ENCODE measurements at places on chromosomes 1 and 21.
A peak's percentile ranks its signal among the peaks of the same experiment; 100 is the strongest.

DNA sequence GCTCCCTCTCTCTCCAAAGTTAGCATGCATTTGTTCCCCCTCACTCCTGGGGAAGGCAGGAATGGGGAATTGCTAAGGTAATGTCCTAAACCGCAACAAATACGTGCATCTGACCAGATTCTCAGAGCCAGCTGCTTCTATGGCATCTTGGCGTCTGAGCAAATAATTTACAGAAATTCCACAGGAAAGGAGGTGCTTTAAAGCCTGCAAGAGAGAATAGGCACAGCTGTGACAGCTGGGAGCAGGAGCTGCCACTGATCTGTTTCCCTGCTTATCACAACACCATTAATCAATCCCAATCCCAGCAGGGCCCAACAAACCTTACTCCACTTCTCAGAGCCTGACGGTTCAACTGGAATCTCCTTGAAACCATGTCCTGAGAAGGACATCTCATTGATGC, 83.5 kb upstream of the ZNF281 start:
- no peak for DNase-seq

DNA sequence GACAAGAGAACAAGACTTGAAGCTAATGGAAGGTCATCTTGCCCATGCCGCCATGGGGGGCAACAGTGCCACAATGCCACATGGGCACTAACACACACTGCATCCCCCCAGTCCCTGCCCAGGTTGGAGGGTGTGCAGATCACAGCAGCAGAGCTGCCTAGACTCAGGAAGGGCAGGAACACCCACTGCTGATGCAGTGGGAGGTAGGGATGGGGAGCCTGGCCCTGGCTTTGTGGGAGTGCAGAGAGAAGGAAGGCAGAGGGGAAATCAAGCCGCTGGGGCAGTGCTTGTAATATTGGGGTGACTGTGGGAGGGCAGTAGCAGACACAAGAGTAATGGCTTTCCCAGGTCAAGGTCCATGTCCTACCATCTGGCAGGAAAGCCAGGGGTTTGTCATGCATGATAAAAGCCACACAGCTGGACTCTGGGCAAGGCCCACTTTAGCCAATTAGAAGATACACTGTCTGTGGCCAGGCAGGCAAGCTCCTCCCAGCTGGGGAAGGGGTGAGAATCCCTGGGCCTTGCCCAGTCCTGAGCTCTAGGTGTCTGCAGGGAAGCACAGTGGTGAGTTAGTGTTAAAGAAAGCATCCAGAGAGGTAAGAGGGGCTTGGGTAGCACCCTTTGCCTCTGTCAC, 25.4 kb upstream of the MEF2D start:
- DNase-seq, result no peak

DNA sequence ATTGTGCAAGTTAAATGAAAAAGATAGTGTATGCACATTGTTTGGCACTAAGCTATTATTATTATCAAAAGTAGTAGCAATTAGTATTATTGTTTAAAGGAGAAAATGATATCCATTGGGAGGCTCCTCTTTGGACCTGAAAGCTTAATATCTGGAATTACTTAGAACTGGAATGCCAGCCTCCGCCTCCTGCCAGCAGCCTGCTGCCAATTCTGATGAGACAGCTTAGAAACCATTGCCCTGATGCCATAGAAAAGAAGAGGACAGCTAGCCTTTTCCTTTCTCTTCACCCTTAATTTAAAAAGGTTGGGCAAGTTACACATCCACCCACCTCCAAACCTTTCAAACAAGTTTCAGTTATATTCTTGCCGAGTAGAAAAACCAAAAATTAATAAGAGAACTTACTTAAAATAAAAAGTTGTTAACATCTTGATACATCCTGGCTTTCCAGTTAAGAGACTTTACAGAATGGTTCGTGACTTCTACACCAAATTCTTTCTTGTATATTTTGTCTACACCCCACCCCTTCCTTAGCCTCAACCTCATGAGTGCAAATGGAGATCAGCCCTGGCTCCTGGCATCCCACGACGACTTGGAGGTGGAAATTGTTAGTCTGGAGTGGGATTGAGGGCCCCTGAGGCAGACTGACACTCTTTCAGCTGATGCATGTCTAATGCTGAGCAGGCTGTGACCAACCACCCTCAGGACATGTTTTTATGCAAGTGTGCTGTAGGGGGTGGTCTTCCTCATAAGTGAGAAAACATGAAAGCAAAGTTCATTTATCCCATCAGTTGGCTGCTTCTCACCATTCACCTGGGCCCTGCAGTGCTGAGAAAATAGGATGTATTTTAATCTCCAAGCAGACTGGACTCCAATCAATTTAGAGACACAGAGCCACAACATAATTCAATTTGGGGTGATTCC, 120.6 kb downstream of the KCNJ15 start:
- DNase-seq, result peak; percentile 9

DNA sequence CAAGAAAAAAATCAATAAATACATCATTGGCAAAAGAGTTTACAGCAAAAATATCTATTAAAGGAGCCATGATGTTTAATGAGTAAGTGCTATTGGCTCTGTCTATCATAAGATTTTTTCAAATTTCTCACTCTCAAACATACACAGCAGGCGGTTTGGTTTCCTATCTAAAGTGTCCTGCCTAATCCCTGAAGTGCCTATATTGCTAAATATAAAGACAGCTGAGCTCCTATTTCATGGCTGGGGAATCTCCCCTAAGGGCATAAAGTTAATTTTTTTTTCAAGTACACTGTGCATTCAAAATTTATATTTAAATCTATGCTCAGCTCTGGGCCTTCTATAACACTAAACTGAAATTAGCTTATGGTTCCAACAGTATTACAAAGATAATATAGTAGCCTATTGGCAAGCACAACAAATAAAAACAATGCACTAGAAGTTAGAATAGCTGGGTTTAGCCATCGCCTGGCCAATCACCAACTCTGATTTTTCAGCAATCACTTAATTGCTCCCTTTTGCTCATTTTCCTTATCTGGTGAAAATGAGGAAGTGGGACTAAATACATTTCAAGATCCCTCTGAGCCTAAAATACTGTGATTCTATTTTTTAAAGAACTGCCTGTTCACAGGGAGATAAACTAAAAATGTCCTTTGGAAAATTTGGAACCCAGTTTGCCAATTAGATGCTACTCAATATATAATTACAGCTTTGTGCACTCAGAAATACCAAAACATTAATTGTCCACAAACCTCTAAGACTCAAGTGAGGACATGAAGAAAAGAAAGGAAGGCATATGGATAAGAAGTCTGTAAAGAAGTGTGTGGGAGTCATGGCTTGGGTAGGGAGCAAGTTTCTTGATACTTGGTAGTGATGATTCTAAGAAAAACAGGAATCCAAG, 62.5 kb downstream of the WDR64 start:
- DNase-seq, result no peak

DNA sequence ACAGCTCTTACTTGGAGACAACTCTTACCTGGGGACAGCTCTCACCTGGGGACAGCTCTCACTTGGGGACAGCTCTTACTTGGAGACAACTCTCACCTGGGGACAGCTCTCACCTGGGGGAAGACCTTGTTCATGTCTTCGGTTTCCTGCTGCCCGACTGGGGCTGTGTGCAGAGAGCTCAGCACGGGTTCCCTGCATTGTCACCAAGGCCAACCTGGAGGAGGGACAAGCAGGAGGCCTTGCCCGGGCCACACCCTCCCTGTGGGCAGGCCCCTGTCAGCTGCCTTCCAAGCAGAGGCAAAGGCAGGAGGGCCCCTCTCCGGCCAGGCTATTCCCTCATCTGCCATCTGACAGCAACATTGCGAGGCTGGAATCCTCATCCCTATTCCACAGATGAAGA, at the start of gene LDLRAD1:
Gene LDLRAD1 (minus strand): TSS at position 208 of the 400 bp plus-strand sequence. CDS start 74 bp downstream, at position 134.
- DNase-seq, result no peak

DNA sequence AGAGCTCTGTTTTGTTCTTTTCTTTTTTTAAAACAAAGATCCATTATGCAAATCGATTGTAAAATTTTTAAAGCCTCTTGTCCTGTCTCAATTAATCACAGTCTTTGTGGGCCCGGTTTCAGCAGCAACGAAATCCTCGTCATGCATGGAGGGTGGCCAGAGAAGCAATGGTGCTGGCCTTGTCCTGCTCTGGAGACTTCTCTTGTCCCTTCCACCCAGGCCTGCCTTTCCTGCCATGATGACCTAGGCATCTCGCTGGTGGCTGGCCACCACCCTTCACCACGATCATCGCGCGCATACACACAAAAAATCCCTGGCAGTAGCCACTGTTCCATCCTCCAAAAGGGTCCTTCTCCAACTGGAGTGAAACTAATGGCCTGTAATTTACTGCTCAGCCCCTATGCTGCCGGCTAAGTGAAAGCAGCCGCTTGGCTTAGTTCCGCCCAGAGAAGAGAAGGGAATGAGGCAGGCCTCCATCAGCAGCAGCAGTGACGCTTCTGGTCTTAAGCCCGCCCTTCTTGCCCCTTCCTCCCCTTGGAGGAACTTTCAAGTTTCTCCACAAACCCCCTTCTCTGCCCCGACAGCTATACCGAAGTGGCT, 309.5 kb downstream of the NPHP4 start:
- no peak for DNase-seq

DNA sequence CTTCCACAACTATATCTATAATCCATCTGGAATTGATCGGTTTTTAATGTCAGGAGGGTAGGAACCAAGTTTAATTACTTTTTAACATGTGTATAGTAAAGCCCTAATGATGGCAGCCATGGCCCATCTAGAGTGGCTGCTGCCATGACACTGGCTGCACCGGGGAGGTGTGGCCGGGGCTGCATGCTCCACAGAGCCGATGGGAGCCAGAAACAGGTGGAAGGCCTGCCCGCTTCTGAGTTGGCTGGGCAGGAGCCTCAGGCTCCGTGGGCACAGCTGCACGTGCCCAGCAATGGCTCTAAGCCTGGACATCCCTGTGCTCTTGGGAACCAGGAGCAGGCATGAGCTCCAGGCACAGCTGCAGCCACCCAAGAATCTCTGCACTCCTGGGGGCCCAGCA, 73.0 kb downstream of the GBP6 start:
- DNase-seq, result no peak

DNA sequence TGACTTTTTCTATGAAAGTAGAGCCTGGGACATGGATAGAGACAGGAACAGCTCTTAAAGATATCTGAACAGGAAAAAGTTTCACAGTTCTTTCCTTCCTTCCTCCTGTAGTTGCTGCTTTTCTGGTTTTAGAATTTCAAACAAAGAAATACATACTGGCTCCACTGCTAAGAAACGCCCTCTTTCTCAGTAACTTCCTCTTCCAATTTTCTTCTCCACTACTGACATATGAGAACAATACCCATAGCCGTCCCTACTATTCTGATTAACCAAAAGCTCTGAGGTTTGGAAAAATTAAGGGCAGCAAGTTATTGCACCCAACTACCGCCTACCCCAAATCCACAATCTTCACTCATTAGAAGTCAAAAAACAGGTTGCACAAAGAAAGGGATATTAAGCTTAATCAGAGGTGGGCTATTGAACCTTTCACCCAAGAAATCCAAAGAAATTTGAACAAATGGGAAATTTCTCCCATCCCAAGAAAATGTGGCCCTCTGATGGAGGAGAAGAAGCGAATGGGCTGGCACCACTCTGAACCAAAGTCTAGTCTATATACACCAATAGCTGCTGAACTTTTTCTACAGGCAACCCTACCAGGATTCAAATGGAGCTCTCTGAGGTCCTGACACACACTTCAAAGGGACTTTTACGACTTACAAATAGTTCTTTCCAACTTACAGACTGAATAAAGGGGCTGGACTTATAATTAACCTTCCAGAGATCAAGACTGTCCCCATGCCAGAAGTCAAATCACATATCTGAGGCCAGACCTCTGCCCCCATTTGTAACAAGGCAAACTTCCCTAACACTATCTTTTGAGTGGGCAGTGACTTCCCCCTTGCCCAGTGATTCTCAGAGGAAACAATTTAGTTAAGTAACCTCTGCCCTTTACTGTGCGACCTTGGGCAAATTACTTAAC, 1.7 kb downstream of the WASF2 start:
- no peak for DNase-seq

DNA sequence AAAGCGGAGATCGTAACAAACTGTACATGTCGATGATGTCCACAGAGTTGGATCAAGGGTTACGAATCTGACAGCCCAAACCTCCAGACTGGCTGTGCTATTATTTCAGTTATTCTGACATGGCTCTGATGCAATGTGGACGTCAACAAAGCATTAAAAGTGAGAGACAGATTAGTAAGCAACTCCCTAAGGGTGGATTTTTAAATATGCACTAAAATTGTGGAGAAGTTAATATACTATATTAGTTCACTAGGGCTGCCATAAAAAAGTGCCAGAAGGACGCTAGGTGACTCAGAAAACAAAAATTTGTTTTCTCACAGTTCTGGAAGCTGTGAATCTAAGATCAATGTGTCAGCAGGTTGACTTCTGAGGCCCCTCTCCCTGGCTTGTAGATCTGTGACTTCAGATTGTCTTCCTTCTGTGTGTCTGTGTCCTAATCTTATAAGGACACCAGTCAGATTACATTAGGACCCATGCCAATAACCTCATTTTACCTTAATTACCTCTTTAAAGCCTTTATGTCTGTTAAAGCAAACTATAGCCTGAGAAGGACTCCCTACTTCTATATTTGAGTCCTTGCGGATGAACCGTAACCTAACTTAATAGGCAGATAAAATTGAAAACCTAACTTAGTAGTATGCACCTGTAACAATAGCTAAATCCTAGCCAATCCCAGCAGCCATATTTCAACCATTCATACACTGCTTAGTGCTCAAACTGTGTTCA, 66.0 kb upstream of the BACH1 start:
- DNase-seq, result peak; percentile 86

DNA sequence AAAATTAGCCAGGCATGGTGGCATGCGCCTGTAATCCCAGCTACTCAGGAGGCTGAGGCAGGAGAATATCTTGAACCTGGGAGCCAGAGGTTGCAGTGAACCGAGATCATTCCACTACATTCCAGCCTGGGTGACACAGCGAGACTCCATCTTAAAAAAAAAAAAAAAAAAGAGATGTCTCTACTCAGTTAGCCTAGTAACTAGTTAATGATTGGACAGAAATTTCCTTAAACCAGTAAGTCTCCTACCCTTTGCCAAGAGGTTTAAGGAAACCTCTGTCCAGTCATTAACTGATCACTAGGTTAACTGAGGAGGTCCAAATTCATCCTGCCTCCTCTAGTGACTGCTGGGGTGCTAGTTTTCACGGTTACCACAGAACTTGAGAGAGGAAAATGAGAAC, 143.9 kb upstream of the UBE2U start:
- no peak for DNase-seq

- no peak for DNase-seq
Measured at GRCh38 chr1:200130552-200130951, 103.0 kb downstream of the NR5A2 start.

- no peak for DNase-seq
Measured at GRCh38 chr1:38529391-38529790, 330.2 kb downstream of the RRAGC start.

DNA sequence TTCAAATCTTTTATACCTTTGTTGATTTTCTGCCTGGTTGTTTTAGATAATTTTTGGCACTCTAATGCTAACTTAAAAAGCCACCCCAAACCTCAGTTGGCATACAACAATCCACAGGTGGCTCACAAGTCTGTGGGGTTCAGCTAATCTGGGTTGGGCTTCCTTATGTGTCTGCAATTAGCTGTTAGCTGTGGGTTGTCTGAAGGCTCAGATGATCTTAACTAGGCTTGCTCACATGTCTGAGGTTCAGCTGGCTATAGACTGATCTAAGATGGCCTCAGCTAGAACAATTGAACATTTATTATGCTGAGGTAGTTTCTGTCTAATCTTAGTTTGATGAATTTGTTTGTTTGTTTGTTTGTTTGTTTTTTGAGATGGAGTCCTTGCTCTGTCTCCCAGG, 44.9 kb upstream of the ADAR start:
- no peak for DNase-seq

- DNase-seq, result peak; percentile 63
Measured at GRCh38 chr1:204359474-204360255, at the start of gene PLEKHA6. PLEKHA6 (minus strand) TSS chr1:204359929; CDS start chr1:204273727, 86,202 bp downstream.

Data from fibroblast of skin of scalp (primary cell).